Endothelial cell of coronary artery (primary cell): ENCODE measurements at places on chromosomes 1 and 21. TPM values are rescaled to one million over a fixed set of nuclear protein-coding genes. Genes with fewer than 3 reads are reported as not detected.

Gene IFNLR1
- total RNA-seq: 0.09 TPM in 1 of 2 replicates, not detected in the other

Gene ABCD3
- 26.8 and 40.9 TPM in 2 replicates for total RNA-seq

Gene IL24
- not detected in 2 replicates for total RNA-seq

Gene SERPINC1
- not detected in 2 replicates for total RNA-seq

Gene ZNF684
- 3.8 and 4.0 TPM in 2 replicates for total RNA-seq

Gene AXDND1
- 0.09 TPM in 1 of 2 replicates, not detected in the other for total RNA-seq

Gene ZNF593OS
- total RNA-seq: 0.09 TPM in 1 of 2 replicates, not detected in the other

Gene CDCA8
- total RNA-seq: 4.8 and 10.1 TPM in 2 replicates

Gene LMOD1
- total RNA-seq: 0.09 and 1.2 TPM in 2 replicates

Gene TCHH
- under 0.01 TPM in 1 of 2 replicates, not detected in the other for total RNA-seq

Gene FAM151A
- total RNA-seq: not detected in 2 replicates

Gene AIRE
- under 0.01 TPM in 1 of 2 replicates, not detected in the other for total RNA-seq

Gene GBP2
- total RNA-seq: 29.8 and 52.1 TPM in 2 replicates

Gene SELP
- total RNA-seq: 0.47 and 4.1 TPM in 2 replicates

Gene PLA2G2F
- total RNA-seq: not detected in 2 replicates

Gene KIF14
- 3.8 and 9.0 TPM in 2 replicates for total RNA-seq

Gene AGBL4
- not detected in 2 replicates for total RNA-seq

Gene PMVK
- 8.8 and 13.7 TPM in 2 replicates for total RNA-seq

Gene TNN
- under 0.01 TPM in 1 of 2 replicates, not detected in the other for total RNA-seq
